ENCODE measurements at places on chromosomes 7 and 10.
A peak's percentile ranks its signal among the peaks of the same experiment; 100 is the strongest.

GRCh38 chr7:124101173-124101768 is 68.4 kb upstream of the TMEM229A start:
- peak; percentile 4 for DNase-seq

GRCh38 chr10:17673471-17674061 is 29.6 kb downstream of the STAM start:
- DNase-seq, result no peak

DNA sequence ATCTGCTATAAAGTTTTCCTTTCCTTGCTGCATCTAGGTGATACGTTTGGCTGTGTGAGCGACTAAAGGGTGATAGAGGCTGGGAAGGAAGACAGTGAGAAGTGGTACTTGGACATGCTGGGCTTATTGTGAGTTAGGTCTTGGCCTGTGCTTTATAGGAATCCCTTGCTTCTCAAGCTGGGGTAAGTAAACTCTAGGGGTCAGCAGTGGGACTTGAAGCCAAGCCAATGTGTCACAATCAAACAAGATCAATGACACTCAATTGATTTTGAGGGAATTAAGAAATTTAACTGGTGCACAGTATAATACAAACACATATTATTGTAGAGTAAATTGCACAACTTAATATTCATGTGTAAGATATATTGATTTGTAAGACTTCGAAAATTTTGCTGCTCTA is 155.8 kb upstream of the AOAH start:
- no peak for DNase-seq

GRCh38 chr10:72953687-72954086 is 919 bp downstream of the PLA2G12B start:
- DNase-seq, result no peak

- no peak for DNase-seq
These were observed 8.7 kb downstream of the DBF4 start for GRCh38 chr7:87885018-87885417.

DNA sequence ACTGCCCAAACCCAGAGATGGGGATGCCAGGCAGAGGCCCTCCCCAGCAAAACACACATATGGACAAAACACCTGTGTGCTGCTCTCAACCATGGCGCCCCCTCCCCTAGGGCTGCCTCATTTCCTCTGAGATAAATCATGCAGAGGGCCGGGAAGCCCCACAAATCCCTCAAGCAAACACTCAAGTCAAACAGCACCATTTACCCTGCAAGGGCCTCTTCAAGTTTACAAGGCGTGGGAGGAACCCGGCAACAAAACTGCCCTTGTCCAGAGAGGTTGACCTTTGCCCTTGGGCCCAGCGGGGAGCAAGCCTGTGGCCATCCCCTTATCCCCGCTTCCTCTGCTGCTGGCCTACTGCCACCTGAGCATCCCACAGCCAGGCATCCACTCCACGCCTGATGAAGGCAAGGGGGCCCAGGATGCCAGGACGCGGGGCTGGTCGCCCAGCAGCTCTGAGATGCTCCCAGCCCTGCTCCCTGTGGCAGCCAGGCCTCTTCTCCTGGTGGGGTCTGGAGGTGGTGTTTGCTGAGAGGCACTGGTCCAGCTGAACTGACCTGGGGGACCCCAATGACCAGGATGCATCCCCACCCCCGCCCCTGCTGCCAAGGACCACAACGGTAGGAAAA is 77.4 kb downstream of the DLG5 start:
- no peak for DNase-seq

- DNase-seq, result no peak
These were observed 87.3 kb upstream of the PLXDC2 start for GRCh38 chr10:19728964-19729363.

DNA sequence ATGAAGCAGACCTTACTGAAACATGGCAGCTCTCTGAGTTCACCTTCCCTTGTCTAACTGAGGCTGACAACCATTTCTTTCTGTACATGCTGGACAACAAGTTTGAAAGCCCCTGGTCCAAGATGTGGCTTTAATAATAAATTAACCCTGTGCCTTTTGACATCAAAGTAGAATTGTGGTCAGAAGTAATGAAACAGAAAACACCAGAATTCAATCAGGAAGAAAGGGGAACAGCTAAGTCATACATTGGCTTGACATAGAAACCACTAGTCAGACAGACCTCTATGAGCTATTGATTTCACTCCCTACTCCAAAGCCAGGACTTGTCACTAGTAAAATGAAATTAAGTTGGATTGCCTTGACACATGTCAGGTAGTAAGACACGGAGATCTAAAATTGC is 175.2 kb upstream of the ASAH2 start:
- DNase-seq, result no peak

- DNase-seq, result no peak
These were observed 22.7 kb downstream of the VIM start for GRCh38 chr10:17250736-17251135.

GRCh38 chr10:107701943-107702342 is 537.4 kb upstream of the SORCS1 start:
- no peak for DNase-seq

DNA sequence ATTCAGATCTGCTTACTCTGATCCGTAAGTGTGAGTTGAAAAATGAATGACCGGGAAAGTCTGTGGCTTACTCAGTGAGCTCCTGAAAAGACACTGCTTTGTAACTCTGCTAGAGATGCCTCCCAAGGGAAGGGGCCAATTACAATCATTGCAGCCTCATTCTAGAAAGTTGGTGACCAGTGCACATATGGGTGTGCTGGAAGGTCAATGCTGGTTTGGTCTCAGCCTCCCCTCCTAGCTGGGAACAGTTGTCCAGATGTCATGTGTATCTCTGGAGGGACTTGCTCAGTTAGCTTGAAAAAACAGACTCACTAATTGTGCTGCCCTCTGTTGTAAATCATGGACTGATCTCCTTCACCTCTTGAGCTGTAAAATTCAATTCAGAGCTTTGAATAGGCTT is 405.0 kb downstream of the ADRA2A start:
- DNase-seq, result no peak

- DNase-seq, result peak; percentile 29
These were observed at the start of gene TMEM178B for GRCh38 chr7:141073641-141074161. TSS of gene TMEM178B (plus strand) at chr7:141074064.

- no peak for DNase-seq
These were observed at the start of gene PDGFA for GRCh38 chr7:519484-520390. TSS of gene PDGFA (minus strand) at chr7:519846. CDS start at chr7:519001, 845 bp downstream.

DNA sequence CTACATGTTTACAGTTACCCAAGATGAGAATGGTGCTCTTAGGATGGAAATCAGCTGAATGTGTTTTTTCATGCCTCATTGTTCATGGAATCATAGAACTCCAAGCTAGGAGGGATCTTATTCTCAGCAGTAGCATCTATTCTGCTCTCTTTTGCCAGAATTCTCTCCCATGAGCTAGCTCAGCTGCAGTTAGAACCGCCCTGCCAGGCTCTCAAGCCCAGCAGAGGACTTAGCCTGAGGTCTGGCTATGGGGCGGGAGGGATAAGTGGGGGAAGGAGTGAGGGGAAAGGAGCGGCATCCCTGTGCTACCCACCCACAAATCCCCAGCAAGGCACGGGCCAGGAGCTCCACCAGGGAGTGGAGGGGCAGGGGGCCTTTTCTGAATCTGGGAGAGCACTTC is 120.7 kb upstream of the PLXNA4 start:
- DNase-seq, result no peak

GRCh38 chr7:66535414-66536329 is 93.0 kb upstream of the KCTD7 start:
- no peak for DNase-seq

- DNase-seq, result no peak
These were observed 242.7 kb upstream of the FOXK1 start for GRCh38 chr7:4439444-4439843.

DNA sequence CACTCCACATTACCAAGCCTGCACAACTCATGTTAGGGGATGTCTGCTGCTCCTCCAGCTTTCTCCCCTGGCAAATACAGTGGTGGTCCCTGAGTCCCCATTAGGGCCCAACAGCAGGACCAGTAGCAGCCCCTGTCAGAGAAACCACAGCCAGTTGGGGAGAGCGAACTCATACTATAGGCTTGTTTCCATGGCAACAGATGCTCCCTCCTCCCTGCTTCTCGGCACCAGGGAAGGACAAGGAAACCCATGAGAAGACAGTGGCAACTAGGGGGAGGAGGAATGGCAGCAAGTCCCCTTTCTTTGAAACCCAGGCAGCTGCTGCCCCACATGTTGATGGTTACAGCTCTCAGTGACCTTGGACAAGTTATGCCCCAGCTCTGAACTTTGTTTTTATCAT is 326.4 kb downstream of the KCNMA1 start:
- no peak for DNase-seq

DNA sequence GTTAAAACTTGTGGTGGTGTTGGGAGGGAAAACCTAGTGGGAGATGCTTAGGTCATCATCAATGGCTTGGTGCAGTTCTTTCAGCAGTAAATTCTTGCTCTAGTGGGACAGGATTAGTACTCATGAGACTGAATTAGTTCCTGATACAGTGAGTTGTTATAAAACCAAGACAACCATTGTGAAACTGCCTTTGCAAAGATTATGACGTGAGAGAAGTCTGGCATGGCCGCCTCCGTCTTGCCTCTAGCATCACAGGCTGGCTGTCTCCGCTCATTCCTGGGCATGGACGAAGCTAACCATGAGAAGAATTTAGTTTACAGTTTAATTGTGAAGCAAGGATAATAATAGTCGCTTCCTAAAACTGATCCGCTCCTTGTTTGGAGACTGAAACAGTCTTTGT is 186.4 kb downstream of the KIF20B start:
- no peak for DNase-seq

GRCh38 chr7:80651471-80651870 is 13.0 kb downstream of the CD36 start:
- no peak for DNase-seq

GRCh38 chr7:55409482-55410225 is 44.5 kb downstream of the LANCL2 start:
- peak; percentile 0 for DNase-seq

GRCh38 chr7:84704380-84704779 is 482.5 kb downstream of the SEMA3D start:
- no peak for DNase-seq

DNA sequence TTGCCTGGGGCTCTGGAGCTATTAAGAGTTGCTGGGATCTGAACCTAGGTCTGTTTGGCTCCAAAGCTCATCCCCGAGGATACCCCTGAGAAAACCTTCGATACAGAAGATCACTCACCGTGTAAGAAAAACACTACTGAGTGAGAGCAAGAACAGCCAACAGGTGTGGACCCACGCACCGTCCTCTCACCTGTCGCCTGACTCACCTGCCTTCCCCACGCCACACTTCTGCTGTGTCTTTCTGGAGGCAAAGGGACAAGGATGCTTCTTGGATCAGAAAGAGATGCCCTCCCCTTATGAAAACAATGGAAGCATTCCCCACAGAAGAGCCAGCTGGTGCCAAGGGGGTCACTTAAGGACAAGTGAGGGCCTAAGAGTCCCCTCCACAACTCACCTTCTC is 46.7 kb downstream of the COL13A1 start:
- DNase-seq, result no peak

- DNase-seq, result no peak
These were observed 208.6 kb downstream of the LHFPL3 start for GRCh38 chr7:104536956-104537355.

- no peak for DNase-seq
These were observed 18.6 kb downstream of the OGDHL start for GRCh38 chr10:49743464-49744075.

DNA sequence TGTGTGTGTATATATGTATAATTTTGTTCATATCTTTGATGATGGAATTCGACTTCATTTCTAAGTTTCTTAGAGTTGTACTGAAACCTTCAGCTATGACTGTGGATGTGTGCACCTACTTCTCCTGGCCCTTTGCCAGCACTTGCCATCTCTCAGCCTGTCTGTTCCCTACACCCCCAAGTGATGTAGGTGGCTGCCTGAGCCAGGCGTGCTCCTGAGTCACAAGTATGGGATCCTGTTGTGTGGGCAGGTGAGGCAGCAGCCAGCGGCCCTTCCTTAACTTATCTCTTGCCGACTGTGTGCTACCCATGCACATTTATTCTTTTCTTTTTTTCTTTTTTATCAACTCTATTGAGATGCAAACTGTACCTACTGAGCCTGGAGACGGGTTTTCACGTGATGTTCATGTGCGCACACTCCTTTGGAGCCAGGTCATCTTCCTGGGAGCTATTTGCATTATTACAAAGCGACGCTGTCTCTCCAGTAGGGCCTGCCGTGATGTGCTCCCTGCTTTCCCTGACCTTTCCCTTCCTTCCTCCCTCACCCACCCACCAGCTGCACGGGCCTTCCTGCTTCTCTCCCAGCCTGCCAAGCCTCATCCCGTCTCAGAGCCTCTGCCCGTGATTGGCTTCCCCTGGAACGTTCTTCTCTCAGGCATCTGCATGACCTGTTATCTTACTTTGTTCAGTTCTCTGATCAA is 31.3 kb upstream of the GALNT11 start:
- no peak for DNase-seq

GRCh38 chr10:95171336-95171735 is 22.7 kb upstream of the ACSM6 start:
- no peak for DNase-seq

DNA sequence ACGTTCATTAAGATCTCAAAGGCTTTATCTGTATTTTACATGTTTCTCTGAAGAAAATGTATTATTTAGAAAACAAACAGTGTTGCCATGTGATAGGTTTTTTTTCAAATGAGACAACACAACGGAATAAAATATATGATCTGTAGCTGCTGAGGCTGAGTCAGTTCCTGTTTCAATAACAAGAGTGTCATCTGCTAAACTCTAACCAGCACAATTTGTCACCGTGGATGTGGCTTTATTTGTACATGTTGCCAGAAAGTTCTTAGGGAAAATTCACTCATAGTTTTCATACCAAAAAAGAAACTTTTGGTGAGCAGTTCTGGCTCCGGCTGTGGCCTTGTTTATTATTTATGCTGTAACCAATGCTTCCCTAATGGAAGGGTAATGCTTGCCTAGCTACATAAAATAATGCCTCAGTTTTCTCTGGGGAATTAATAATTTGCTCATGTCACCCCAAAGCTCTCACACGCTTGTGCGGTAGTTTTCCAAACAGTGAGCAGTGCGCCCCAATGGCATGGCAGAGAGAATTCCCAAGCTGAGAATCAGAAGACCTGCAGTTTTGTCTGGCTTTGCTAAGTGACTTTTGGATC is 20.3 kb upstream of the KLF6 start:
- no peak for DNase-seq

DNA sequence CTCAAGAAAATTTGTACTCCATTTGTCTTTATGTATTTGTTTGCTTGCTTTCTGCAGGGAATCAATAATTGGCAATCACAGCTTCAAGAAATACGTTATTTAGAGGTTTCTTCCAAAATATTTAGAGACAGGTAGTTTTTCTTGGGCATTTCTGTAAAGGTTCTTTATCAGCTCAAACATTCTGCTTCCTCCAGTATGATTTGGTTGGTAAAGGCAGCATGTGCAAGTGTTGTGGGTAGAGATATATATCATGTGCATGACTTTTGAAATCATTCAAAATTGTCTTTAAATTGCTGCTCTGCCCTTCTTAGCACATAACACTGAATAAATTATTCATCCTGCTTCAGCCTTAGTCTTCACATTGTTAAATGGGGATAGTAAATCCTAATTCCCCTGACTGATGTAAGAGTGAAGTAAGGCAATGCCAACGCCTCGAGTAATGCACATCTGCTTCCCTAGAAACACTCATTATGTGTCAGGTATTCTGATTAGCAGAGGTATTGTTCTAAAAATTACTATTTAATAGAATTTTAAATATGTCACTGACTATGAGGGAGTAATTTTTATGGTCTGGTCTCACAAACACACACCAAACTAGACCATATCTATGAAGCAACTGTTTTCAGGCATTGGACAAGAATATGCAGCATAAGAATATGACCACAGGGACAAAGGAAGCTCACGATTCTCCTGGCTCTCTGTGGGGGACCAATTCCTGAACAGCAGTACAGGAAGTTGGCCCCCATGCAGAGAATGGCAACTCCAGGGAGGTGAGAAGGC is 77.3 kb upstream of the AKR1E2 start:
- no peak for DNase-seq

Data from NCI-H774 (cell line).